ENCODE measurements at places on chromosomes 12 and 14.

GRCh38 chr12:62817556-62818271 is 117.2 kb downstream of the PPM1H start:
- peak; percentile 49 for DNase-seq

- DNase-seq, result no peak
Measured at GRCh38 chr12:72031066-72031465, 92.4 kb downstream of the TPH2 start.

- peak; percentile 36 for DNase-seq
Measured at GRCh38 chr12:120062976-120063579, 53.5 kb downstream of the RAB35 start.

- no peak for DNase-seq
Measured at GRCh38 chr14:33669111-33669510, 281.8 kb downstream of the EGLN3 start.

DNA sequence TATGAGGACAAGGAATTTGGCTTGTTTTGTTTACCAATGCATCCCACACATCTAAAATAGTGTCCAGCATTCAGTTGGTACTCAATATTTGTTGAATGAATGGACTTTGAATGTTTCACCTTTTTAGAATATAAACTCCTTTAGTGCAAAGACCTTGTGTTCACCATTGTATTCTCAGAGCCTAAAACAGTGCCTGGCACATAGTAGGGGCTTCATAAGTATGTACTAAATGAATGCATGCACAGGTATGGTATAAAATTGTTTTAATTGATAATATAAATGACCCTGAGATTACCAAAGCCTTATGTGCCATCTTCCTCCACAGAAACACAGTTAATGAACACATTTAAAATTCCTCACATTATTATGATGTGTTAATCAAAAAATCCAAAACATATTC is 5.0 kb upstream of the NFYB start:
- no peak for DNase-seq

DNA sequence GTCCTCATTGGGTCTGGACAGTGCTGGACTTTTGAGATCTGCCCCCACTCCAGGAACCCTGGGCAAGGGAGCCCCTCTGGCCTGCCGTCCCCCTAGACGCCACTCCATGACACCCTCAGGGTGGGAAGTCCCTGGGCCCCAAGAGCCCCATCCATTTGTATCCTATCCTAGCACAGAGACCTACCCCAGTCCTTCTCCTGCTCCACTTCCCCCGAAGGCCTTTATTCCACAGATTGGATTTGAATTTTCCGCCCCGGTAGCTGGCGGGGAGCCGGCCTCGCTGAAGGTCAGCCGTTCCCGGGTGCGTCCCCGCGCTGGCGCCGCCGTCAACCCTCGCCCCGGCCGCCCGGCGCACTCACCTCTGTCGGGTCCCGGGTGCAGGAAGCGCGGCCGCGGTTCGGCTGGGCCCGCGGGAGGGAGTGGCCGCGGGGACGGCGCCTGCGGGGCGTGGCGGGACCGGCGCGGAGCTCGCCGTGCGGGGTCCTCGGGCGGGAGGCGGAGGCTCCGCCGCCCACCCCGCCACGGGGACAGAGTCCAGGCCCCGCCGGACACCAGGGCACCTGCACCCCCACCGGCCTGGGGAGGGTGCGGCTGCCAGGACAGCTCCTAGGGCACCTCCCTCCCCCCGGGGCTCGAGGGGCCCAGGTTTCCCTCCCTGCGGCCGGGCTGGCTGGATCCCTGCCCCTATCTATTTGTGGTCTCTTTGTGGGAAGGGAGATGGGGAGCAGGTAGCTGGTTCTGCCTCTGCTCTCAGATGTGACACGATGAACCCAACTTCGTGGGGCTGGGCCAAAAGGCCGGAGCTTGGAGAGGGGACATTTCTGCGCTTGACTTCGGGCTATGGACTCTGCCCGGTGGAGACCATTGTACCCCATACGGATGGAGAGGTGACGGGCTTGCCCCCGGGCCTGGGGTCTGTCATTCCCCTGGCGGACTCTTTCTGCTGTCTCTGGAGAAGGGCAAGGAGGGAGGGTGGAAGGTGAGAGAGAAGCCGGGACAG is 19.9 kb upstream of the GPR68 start:
- DNase-seq, result no peak

- no peak for DNase-seq
Measured at GRCh38 chr14:64244279-64244678, 49.9 kb downstream of the ESR2 start.

DNA sequence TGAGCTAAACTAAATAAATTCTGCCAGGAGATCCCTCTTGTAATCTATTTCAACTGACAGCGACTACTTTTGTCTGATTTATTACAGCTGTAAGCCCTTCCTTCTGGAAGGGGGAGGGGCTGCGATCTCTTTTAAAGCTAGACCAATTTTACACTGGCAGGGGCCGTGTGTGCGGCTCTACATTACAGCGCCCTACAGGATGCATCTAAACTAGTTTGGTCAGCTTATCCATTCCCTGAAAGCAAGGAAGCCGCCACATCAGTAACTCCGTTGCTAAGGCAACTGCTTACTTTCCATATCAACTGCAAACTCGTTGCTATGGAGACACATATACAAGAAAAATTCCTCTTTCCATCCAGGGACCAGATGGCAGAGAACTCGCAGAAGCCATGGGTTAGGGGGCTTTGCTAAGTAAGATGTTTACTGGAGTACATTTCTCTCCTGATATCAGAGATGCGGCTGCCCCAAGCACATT is 17.4 kb downstream of the FOXN3 start:
- DNase-seq, result peak; percentile 35

DNA sequence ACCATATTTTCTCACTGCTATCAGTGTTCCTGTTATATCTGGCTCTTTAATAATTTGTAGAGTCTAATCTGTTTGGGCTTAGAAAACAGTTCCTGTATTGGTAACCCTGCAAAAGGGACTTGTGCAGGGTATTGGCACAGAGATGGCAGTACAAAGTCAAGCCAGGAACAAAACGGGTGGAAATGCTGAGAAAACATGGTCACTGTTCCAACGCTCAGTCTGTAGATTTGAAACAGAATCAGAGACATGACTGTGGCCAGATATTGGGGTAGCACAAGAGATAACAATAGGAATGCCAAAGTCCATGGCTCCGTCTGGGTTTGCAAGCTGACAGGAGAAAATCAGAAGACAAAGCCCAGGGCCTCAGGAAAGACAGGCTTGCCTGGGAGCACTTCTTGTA is 290.7 kb upstream of the PDE3A start:
- DNase-seq, result no peak

- DNase-seq, result peak; percentile 70
Measured at GRCh38 chr12:6180268-6181051, 19.7 kb upstream of the CD9 start.

GRCh38 chr12:6953442-6954315 is 2.5 kb downstream of the PTPN6 start:
- DNase-seq, result no peak

GRCh38 chr14:89386212-89386886 is 30.7 kb downstream of the FOXN3 start:
- DNase-seq, result no peak

DNA sequence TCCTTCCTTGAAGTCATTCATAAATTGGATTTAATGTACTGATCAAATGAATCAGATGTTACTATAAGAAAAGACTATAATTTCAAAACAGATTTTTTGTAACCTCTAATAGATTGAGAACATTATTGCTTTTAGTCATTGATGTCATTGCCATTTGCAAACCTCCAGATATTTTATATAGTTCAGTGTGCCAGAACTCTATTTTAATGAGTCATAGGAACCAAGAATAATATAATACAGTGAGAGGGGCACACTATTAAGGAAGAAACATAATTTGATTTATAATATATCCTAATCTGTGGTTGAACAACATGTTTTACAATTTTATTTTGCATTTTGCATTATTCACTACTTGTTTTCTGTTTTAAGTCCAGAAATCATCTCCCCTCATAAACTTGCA is 78.0 kb downstream of the LRRC9 start:
- no peak for DNase-seq

GRCh38 chr14:90460136-90460535 is 63.3 kb downstream of the CALM1 start:
- no peak for DNase-seq

- peak; percentile 95 for DNase-seq
Measured at GRCh38 chr12:55847603-55848291, 5.0 kb upstream of the MMP19 start.

GRCh38 chr14:95256002-95256775 is 63.5 kb downstream of the CLMN start:
- DNase-seq, result peak; percentile 43

DNA sequence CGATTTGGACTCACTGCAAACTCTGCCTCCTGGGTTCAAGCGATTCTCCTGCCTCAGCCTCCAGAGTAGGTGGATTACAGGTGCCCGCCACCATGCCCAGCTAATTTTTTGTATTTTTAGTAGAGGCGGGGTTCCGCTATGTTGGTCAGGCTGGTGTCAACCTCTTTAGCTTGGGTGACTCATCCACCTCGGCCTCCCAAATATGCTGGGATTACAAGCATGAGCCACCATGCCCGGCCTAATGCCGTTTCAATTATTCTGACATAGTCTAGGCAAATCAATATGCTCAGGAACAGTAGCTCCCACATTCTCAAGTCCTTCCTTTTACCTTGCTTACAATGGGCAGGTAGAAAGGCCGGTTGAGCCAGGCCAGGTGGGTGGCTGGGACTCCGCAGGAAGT is 82.0 kb upstream of the EEA1 start:
- no peak for DNase-seq

GRCh38 chr12:53172352-53172751 is 8.2 kb upstream of the ZNF740 start:
- no peak for DNase-seq

GRCh38 chr14:77044783-77045237 is 16.3 kb upstream of the IRF2BPL start:
- peak; percentile 48 for DNase-seq

DNA sequence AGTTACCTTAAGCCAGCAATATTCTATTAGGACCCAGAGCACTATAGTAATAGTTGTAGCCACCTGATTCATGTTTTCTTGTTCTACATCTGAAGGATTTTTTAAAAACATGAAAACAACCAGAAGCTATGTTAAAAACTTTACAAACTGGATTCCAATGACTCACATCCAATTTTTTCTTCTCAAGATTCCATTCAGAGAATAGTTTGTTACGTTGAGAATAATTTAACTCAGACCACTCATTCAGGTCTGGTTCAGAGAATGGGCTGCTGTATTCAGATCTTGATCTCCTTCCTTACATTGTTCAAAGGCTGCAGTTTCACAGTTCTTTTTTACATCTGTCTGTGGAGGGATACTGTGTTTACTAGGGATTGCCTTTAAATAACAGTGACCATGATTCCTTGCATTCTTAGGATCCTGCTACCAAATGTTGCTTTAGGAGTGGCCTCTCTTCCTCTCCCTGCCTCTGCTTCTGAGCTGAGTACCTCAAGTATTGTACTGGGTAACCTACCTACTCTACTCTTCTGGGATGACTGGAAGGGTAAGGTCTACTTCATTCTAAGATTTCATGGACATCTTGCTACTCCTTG is 448.0 kb upstream of the FBXO33 start:
- DNase-seq, result no peak

- no peak for DNase-seq
Measured at GRCh38 chr14:24713404-24713803, 79.4 kb upstream of the GZMB start.
